A172 (cell line): ENCODE measurements at places on chromosomes 5 and 9.

GRCh38 chr9:121279776-121280388, 11.9 kb downstream of the GSN start:
- no peak for DNase-seq

GRCh38 chr5:55591686-55592085, 56.9 kb upstream of the PLPP1 start:
- no peak for DNase-seq

DNA sequence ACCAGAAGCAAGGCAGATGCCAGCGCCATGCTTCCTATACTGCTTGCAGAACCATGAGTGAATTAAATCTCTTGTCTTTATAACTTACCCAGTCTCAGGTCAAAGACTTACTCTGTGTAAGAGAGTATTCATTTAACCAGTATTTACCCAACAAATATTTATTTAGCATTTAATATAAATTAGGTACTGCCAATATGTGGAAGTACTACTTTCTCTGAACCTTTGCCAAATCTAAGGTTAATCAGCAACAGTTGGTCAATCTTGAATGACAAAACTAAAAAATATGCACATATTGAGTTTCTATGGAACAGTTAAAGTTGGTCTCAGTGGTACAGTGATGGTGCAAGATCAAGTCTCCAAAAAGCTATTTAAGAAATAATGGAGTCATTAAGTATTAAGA, 155.9 kb upstream of the CCNG1 start:
- DNase-seq, result no peak

DNA sequence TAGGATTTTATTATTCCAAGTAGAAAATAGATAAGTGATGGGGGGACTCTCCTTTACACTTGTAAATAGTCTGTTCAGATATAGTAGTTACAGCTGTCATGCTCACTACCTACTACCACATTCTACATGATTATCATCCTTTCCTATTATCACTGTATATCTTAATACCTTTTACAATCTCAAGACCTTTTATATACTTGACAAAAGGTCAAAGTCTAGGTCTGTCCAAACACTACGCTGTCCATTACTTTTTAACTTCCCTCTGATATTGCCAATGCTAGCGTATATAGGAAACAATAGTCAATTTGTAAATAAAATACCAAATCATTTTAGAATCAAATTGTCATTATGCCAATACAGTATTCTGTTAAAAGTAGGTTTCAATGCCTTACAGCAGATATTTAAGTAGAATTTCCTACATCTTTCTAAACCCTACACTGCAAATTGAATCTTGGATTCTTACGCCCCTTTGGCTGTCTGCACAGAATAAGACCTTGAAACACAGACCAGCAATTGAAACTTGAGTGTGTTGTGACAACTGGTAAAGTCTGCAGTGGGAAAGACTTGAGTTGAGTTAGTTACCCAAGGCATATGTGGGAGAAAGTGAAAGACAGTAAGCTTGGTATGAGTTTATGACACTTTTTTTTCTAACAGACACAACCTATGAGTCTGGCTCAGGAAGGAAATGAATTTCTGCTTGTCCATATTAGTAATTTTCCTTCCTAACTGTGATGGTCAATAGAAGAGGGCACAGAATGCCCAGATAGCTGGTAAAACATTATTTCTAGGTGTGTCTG, 827.6 kb upstream of the ACO1 start:
- no peak for DNase-seq

GRCh38 chr9:81848472-81848871, 79.8 kb upstream of the SPATA31D4 start:
- DNase-seq, result peak; percentile 71

DNA sequence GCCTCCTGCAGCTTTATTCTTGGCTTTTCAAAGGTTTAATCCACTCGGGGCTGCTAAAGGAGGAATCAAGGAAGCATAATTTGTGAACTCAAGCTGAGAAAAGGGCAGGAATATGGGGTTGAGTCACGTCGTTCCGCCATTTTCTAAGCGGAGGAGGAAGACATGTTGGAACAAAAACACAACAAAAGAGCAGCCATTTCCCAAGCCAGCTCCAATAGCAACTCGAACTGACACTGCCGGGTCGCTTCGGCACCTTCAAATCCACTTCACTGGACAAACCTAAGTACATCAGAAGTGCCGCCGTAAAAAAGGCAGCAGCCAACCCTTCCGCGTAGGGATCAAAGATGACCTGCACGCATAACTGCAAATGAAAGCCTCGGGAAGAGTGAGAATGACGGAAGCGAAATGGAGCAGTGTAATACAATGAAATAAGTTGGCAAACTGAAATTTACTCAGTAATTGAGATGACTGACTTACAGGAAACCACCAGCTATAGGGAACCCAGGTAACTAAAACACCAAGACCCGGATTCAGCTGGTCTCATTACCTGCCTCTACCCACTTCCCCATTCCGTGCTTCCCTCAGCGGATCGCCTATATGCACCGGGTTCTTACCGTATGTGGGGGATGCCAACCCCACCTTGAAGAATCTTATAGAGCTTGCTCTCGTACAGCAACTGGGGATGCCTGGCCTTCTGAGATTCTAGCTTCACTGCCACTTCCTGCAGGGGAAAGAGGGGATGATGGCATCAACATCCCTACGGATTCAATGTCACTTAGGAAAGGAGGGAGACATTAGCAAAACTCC, 1.6 kb downstream of the CSNK1A1 start:
- peak; percentile 50 for DNase-seq

GRCh38 chr5:88778736-88779135, 104.2 kb downstream of the MEF2C start:
- no peak for DNase-seq

DNA sequence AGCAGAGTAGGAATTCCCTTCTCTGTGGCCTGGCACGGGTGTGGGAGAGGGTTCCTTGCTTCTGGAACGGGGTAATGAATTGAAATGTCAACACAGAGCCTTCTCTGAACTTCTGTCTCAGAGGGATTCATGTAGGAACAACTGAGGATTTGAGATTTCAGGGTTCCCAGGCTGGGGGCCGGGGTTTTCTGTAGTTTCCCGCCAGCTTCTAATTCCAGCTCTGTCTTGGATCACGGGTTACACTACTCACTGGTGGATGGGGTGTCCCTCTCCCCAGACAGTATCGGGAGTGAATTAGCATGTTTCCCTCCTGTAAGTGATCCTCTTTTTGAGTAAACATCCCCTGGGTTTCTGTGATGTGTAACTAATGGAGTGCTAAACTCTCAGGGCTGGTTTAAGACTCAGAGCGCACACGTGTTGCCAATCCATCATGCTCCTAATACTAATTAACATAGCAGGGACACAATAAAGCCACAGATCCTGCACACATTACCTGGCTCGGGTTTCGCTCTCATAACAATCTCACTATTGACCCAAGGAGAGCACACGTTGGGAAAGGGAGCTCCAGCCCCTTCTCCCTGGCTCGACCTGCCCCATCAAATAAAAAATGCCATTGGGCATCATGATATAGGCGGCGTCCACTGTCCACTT, 18.1 kb upstream of the DMRT2 start:
- DNase-seq, result no peak

GRCh38 chr5:40486437-40487275, 193.1 kb upstream of the PTGER4 start:
- peak; percentile 95 for DNase-seq

DNA sequence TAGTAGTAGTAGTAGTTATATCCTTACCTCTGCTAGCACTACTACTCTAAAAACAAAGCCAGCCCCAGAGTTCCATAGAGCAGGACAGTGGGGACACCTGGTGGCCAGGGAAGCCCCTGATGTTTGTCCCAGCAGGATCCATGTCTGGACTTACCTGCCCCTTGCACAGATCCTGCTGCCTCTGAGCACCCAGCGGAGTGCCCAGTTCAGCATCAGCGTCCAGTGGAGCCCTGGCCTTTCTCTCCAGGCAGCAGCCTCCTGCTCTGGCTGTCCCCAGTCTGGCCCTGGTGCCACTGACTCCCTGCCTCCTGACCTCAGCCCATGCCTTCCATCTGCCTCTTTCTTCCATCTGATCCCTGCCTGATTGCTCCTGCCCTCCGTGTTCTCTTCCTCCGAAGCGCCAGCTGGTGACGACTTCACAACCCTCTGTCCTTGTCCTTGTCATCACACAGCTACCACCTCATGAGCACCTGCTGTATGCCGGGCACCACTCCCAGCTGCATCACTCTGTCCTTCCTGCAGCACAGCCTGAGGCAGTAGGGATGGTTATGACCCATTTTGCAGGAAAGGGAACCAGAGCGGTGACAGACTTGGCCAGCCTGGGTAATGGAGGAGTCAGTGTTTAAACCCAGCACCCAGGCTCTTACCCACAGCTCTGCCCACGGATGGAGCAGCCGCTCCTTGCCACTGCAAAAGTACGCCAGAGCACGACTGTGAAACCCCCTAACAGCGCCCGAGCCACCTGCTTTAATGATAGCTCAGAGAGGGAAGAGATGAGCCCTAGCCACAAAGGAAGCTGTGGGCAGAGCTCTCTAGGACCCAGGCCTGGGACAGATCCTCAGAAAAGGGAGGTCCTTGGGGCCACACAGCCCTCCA, 11.5 kb downstream of the SARDH start:
- DNase-seq, result peak; percentile 78

DNA sequence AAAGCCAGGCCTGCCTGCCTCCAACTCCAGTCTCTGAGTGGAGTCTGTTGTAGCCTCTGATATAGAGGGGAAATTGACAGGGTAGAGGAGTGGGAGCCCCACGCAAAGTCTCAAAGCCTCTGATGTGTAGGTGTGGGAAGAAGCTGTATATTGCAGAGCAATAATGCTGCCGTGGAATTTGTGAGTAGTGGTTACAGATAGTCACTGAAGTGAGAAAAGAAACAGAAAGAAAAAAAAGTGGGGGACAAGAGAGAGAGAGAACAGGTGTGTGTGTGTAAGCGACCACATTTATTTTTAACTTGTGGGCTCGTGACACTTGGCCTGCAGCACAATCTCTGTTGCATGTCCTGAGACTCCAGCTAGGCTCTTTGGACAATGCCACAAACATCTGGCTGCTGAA, 227.8 kb downstream of the NSG2 start:
- no peak for DNase-seq

GRCh38 chr9:82934949-82935348, 128.0 kb downstream of the RASEF start:
- peak; percentile 93 for DNase-seq

DNA sequence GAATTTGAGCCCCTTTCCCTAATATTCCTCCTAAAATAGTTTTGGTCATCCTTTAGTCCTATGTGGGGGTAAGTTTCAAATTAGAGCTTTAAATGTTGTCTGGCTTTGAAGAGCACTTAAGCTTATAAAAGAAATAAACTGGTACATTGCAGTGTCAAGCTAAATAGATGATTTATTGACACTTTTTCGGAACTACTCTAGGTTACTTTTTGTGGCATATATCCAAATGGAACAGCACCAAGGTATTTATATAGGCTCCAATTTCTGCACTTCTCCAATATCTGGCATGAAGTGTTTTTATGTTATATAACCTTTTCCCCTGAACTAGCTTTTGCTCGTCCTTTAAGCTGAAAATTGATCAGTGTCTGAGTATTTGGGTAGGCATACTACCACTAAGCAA, 402.5 kb downstream of the NFIB start:
- DNase-seq, result no peak

DNA sequence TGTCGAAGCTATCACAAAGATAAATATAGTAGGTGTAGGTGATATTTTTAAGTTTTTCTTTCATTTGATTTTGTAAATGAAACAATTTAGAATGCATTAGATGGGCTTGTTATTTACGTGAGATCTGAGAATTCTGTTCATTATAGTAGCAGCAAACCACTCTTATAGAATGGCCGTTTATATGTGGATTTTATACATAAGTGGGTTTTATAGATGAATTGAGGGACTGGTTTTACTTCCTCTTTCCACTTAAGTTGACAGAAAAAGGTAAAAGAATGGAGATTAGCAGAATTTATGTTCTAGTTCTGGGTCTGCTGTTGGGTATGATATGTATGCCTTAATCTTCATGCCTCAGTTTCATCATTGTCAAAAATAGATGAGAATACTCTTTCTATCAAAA, 5.6 kb downstream of the RMI1 start:
- no peak for DNase-seq

DNA sequence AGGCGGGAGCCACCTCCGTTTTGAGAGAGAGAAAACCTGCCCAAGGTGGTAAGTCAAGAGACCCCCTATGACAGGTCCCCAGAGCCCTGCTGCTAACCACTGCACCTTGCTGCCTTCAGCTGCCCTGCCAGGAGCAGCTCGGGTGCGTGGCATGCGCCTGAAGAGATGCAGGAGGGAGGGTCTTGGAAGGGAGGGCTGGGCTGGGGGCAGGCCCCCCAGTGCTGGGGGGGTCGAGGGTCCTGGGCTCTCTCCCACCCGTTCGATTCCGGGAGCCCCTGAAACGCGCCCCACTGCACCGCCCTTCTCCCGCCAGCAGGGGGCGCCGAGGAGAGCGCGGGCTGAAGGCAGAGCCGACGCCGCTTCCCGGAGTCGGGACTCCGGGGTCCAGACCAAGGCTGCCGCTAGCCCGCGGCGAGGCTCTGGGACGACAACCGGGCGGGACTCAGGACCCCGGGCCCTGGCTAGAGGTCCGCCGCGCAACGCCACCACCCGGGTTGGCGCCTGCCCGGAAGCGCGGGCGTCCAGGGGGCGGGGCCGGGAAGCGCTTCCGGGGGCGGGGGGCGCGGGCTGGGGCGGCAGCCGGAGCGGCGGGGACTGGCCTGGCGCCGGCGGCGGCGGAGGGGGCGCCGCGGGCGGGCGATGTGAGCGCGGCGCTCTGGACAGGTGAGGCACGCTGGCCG, at the start of gene ZBTB34:
TSS of gene ZBTB34 (plus strand) at position 563 of the 680 bp plus-strand sequence. CDS start 18,761 bp downstream, outside the sequence.
- peak; percentile 40 for DNase-seq

DNA sequence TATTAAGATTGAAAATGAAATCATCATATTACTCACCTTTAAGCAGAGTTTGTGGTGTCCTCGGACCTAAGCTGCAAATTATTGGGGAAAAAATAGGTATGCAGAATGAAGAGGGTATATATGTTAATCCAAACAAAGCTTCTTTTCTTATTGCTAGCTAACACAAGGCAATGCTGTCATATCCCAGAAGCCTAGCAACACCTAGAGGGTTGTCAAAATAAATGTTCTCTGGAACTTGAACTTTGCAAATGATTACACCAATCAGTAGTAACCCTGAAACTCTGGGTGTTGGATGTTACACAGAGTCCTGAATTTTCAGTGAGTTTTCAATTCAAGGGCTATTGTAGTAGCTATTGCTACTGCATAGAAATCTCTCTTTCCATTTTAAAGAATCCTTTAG, at the start of gene C6:
TSS of gene C6 (minus strand) at position 193 of the 400 bp plus-strand sequence. CDS start 10,302 bp downstream, outside the sequence.
- no peak for DNase-seq

GRCh38 chr5:40689438-40689837, 9.7 kb downstream of the PTGER4 start:
- peak; percentile 97 for DNase-seq

DNA sequence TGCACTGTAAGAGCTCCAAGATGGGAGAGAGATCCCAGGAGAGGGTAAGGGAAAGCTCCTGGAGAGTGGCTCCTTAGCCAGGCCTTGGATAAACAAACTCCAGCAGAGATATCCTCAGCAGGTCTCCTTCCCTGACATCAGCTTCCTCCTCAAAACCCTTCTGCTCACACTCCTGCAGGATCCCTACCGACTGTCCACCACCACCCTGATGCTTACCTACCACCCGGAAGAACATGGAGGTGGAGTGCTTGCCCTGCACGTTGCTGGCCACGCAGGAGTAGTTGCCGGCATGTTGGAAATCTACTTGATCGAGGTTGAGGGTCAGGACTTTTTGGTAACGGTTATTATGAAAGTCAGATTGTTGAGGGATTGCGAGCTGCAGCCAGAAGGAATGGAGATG, 9.3 kb downstream of the CSF1R start:
- no peak for DNase-seq

GRCh38 chr5:79062436-79062835, 7.0 kb downstream of the DMGDH start:
- no peak for DNase-seq
